Hepatic stellate cell (primary cell): ENCODE measurements at places on chromosomes 7 and 10.
A peak's percentile ranks its signal among the peaks of the same experiment; 100 is the strongest.

GRCh38 chr10:131693766-131694165, 207.0 kb upstream of the PPP2R2D start:
- no peak for DNase-seq

GRCh38 chr7:98283127-98283886, 1.8 kb downstream of the BRI3 start:
- no peak for DNase-seq

- DNase-seq, result no peak
Observed at GRCh38 chr7:150982351-150982750, 4.2 kb upstream of the KCNH2 start.

GRCh38 chr7:21939136-21939857, 6.4 kb downstream of the CDCA7L start:
- DNase-seq, result no peak

DNA sequence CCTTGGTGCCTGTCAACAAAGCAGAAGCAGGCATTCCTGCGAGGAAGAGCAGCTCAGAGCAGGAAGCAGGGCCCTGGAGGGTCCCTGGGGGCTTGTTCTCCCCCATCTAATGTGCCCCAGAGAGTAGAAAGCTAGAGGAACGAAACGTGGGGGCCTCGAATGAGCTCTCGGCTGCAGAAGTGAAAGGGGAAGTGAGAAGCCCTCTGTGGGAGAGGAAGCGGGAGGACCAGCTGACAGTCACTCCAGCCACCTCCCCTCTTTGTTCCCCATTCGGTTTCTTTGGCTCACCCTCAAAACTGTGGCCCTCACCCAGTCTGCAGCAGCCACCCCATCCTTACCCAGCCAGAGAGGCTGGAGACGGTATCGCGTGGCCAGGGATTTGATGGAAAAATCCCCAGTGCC, 25.0 kb downstream of the C10orf105 start:
- DNase-seq, result no peak

DNA sequence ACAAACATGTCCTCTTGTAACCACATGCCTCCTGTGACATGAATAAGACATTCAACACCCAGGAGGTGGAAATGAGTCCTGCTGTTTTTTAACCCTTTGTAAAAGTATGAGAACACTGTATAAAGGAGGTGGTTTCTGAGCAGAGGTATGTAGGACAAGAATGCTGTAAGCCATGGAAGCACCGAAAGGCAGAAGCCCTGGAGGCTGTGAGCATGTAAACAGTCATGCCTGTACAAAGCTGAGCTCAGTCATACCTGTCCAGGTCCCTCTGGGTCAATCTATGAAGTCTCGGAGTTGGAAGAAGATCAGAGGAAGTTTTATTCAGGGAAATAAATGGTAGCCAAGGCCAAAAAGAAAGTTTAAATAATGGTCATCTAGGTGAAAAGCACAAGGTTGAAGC, 34.7 kb upstream of the XPNPEP1 start:
- no peak for DNase-seq

DNA sequence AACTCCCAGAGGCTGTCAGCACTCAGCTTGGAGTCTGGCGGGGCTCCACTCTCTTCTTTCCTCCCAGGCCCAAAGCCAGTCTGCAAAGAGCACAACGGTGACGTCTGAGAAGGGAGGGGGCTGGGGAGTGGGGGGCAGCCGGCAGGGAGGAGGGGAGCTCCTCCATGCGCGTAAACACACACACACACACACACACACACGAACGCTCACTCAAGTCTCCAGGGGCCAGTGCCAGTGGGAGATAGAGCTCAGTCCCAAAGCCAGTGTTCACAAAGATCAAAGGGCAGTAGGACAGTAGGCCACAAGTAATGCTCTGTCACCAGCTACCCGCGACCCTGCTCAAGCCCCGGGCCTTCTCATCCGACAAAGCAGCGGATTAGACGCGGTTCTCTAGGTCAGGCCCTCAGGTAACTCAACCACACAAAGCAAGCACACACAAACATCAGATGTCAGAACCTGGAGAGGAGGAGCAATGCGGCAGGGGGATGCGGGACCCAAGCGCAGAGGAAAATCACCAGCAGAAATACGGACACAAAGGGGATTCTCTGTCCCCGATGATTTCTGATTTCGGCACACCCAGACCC, 19.9 kb downstream of the TCAF1 start:
- peak; percentile 41 for DNase-seq

DNA sequence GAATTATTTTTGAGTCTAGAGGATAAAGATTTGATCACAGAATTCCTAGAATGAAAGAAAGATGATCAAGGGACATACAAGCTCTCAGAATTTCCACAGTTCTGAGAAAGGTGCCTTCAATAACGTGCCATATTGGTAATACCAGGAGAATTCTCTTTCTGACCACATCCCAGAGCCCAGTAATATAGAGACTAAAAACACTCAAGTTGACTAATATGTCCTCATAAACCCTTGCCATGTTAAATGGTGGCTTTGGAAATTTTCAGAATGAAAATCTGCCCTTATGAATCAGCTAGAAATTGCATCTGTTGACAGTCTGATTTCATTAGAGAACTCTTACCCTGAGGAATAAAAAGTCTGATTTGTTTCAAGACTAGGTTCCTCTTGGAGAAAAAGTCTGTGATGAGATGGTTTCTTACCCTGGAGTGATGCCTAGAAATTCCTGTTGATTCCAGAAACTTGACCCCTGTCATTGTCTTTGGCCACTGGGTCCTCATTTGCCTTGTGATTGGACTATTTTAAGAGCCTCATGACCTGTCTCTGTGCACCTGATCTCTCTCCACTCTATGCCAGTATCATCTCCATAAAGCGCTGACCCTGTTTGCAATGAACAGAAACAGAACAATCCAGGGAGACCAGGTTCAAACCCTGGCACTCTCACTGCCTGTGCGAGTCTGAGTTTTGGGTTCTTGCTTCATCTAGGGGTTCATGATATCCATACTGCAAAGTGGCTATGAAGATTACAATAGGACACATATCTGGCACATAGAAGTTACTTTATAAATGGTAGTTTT, 3.3 kb downstream of the IL2RA start:
- no peak for DNase-seq

DNA sequence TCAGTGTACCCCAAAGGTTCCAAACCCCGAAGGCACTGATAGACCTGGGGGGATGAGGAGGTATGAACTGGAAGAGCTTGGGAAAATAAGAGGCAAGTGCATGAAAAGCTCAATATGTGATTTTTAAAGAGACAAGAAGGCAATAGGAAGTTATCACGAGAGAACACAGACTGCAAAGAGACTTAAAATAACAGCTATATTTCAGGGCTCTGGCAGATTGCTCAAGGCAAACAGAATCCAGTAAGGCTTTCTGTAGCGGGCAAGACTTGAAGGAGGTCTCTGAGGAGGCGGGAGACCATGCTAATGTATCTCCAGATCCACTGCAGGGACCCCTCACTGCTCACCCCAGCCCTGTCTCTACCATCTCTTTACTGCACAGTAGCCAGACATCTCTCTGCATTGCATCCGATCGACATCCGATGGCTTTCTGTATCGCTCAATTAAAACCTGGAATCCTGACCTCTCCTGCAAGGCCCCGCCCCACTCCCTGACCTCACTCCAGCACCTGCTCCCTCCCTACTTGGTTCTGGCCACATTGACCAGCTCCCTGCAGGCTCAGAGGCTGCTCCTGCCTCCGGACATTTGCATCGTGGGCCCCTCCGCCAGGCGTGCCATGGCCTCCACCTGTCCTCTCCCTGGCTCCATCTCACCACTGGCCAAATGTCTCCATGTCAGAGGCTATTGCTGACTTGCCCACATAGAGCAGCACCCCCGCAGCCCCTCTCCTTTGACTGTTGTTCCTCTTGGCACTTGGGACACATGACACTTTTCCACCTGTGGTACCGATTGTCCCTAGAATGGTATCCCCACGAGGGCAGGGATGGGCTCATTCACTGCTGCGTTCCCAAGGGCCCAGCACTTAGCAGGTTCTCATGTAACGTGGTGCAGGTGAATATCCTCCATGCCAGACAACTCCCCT, 118.0 kb downstream of the PRKAG2 start:
- DNase-seq, result no peak

- DNase-seq, result no peak
Observed at GRCh38 chr7:1175597-1175966, 15.6 kb upstream of the ZFAND2A start.

DNA sequence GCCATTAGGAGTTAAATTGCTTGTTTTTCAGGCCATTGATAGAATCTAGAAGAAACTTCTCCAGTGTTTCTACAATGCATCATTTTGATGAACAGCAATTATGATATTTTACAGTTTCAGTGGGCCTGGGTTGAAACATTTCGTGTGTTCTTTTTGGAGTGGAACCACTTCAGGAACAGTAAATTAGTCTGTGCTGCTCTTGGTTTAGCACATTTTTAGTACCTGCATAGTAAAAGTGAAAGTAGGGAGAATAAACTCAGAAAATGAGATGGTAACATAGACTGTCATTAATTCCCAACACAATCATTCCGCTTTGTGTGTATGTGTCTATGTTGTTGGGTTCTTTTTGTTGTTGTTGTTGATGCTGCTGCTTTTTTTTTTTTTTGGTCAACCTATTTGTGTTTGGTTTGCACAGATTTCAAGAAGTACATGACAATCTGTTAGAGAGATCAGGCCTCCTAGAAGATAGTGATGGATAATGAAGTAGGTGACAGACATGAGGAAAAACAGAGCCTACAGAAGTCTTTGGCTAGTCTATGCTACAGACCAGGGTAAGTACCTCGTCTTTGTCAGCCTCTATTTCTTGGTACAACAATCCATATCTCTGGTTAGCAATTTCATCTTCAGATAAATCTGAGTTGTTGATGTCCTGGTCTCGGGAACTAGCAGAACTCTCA, 154.0 kb upstream of the TARP start:
- DNase-seq, result no peak

DNA sequence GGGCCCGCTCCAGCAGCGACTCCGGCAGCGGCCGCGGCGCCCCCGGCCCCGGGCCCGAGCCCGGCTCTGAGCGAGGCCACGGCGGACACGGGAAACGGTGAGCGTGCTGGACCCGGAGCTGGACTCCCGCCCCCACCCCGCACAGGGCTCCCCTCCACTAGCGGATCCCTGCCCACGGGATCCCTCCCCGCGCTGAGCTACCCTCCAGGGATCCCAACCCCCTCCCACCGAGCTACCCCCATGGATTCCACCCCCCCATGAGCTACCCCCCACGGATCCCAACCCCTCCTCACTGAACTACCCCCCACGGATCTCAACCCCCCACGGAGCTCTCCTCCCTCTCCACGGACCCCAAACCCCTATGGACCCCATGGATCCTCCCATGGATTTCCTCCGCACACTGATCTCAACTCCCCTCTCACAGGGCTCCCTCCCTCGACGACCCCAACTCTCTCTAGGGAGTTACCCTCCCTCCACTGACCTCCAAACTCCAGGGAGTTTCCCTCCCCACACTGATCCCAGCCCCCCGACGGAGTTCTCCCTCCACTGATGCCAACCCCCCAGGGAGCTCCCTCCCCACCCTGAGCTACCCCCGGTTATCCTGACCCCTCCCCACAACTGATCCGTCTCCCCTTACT, 20.6 kb upstream of the HSPB1 start:
- no peak for DNase-seq

GRCh38 chr10:28875549-28876081, 198.3 kb downstream of the BAMBI start:
- DNase-seq, result no peak

DNA sequence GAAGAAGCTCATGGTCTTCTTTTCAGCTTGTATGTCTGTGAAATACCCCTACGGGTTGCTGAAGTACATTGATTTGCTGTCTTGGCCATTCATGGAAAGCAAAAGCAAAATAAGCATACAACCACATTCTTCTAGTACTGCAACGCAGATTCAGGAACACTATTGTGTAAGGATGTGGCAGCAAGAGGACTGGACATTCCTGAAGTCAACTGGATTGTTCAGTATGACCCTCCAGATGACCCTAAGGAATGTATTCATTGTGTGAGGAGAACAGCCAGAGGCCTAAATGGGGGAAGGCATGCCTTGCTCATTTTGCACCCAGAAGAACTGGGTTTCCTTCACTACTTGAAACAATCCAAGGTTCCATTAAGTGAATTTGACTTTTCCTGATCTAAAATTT, 133.4 kb upstream of the ANKRD1 start:
- no peak for DNase-seq

GRCh38 chr10:100347568-100348195, 649 bp downstream of the SCD start:
- no peak for DNase-seq

- DNase-seq, result peak; percentile 17
Observed at GRCh38 chr10:67936416-67936815, 52.0 kb downstream of the SIRT1 start.

DNA sequence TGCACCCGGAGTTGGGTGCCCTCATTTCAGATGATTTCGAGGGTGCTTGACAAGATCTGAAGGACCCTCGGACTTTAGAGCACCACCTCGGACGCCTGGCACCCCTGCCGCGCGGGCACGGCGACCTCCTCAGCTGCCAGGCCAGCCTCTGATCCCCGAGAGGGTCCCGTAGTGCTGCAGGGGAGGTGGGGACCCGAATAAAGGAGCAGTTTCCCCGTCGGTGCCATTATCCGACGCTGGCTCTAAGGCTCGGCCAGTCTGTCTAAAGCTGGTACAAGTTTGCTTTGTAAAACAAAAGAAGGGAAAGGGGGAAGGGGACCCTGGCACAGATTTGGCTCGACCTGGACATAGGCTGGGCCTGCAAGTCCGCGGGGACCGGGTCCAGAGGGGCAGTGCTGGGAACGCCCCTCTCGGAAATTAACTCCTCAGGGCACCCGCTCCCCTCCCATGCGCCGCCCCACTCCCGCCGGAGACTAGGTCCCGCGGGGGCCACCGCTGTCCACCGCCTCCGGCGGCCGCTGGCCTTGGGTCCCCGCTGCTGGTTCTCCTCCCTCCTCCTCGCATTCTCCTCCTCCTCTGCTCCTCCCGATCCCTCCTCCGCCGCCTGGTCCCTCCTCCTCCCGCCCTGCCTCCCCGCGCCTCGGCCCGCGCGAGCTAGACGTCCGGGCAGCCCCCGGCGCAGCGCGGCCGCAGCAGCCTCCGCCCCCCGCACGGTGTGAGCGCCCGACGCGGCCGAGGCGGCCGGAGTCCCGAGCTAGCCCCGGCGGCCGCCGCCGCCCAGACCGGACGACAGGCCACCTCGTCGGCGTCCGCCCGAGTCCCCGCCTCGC, at the start of gene EGFR:
EGFR (plus strand) TSS at position 657 of the 830 bp plus-strand sequence. CDS start 261 bp downstream, outside the sequence.
- peak; percentile 92 for DNase-seq

- DNase-seq, result no peak
Observed at GRCh38 chr10:5951167-5951711, 26.1 kb downstream of the IL15RA start.

- no peak for DNase-seq
Observed at GRCh38 chr10:58952747-58953466, 223.5 kb upstream of the PHYHIPL start.

- DNase-seq, result no peak
Observed at GRCh38 chr10:129258283-129258923, 208.6 kb upstream of the MGMT start.

DNA sequence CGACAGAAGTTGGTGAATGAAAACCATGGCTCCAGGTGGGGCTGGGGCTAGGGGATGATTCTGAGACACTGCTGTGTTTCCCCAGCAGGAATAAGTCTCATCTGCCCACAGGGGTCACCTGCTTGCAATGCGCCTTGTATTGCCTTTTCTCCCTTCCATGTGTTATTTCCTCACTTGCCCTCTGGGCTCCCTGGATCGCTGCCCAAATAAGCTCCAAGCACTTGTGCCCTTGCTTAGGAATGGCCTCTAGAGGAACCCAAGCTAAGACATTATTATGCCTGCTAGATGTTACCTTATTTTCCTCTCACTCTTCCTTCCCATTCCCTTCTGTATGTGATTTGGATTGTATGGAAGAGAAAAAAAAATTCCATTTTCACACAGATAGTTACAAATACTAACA, 24.8 kb upstream of the PLPP4 start:
- DNase-seq, result no peak
